Sciatic nerve (tissue), 2 donors: ENCODE measurements at places on chromosomes 4 and X.

DNA sequence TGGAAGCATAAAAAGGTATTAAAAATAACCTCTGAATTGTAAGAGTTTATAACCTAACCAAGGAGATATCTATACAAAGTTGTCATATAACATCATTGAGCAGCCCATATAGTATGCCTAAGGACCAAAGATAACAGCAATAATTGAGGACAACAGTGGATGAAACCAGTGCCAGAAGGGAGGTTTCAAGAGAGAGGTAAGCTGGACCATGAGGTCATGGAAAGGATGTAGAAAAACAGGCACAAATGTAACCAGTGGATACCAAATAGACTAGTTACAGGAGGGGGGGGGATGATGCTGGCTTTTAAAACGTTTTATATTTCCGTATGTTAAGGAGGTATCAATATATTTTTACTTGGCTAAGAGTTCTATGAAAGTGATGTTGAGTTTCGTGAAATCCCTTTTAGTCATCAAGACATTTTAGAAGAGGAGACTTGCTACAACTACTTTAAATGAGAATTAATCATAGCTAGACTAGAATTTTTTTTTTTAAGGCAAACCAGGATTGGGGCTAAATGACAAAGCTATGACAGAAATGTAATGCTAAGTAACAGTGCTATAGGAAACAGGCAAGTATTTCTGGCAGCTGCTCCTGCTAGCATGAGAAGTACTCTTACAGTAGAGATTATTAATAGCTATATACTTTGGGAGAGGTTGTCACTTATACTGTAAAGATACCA is 161.1 kb downstream of the FBXW7 start:
- DNase-seq, result no peak

DNA sequence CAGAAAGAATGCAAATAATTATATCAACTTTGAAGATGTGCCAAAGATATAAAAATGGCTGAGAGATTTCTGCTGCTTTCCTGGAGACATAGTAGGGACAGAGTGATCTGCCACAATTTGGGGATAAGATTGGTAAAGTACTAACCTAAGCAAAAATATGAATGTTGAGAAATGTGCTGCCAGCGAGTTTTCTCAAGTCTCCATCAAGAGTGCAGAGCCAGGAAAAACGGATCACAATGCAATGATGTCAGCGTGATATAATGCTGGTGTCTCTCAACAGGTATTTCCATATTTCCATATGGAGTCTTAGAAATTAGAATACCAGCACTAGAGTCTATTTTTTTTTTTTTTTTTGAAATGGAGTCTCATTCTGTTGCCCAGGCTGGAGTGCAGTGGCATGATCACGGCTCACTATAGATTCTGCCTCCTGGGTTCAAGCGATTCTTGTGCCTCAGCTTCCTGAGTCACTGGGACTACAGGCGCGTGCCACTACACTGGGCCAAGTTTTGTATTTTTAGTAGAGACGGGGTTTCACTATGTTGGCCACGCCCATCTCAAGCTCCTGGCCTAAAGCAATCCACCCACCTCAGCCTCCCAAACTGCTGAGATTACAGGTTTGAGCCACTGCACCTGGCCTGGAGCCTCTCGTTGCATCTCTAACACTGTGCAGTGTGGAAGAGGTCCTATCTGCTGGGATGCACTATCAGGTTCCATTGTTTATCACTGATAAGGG is 893.5 kb downstream of the TRIML1 start:
- DNase-seq, result no peak

DNA sequence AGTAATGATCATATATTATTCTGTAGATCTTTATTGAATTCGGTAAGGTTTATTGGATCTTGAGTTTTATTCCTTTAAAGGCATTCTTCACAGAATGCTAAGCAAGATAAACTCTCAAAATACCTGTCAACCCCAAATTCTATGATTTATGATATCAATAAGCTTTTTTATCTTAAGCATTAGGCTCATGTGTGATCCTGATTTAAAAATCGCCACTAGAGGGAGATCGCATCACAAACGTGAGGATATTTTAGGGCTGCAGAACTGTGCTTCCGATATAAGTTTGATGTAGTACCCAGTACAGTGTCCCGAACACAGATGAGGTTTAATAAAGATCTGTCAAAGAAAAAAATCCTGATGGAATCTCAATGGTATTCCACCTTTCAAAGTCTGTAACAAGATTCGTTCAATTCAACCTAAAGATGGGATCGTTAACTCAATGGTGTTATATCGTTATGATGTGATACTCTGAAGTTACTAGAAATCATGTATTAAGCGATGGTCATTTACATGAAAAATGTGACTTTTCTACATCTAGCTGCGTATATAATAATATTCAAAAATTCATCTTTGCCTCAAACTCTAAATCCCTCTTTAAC is 169.0 kb downstream of the CORIN start:
- no peak for DNase-seq

- no peak for DNase-seq
These were observed 131.6 kb downstream of the EMCN start for GRCh38 chr4:100386270-100386669.

DNA sequence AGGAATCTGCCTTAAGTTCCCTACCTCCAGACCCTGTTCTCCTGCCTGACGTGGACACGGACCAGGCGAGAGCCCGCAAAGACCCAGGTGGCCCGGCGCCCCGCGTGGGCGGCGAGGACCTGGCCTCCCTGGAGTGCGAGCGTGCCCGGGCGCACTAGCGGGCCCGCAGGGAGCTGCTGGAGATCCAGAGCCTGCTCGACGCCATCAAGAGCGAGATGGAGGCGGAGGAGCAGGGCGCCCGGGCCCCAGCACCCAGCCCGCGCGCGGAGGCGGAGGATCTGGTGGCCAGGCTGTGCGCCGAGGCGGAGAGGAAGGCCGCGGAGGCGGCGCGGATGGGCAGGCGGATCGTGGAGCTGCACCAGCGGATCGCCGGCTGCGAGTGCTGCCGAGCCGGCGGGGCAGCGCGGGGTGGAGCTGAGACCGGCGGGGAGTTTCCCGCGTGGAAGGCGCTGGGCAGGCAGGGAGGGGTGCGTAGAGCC is 18.2 kb downstream of the MRFAP1 start:
- peak; percentile 74 for DNase-seq

DNA sequence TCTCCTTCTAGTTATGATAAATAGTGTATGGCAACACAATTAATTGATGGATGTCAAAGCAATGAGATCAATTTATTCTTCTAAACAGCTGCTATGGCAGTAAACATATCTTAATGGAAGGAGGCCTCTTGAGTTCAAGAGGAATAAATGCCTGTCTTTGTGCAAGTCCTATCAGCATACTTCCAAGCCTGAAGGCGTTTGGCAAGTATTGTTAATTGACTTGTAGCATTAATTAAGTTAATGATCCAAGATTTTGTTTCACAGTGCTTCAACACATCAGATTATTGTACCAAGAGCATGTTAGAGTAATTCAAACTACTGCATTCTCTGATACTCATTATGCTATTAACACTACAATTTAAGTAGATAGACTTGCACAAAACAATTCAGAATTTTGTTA is 144.8 kb downstream of the FAT4 start:
- no peak for DNase-seq

DNA sequence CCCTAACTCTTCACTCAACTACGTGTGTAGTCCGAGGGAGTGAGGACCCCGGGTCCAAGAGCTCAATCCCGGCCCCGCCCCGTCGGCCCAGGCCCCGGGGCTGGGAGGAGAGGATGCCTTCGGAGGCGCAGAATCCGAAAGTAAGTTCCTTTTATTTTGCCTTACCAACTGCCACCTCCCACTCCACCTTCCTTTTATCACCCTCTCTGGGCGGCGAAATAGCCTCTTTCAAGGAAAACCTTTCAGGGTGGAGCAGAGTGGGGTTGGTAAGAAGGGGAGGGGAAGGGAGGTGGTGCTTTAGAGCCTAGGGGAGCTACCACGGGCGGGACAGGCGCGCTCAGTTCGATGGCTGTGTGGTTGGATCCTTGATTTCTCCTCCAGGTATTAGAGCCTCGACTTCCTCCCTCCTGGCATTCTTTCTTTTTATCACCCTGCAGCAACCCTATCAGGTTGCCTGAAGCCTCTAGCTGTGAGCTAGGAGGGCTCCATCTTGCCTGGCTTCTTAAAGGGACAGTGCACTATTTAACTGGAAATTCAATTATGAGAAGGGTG is 191.2 kb downstream of the RRAGB start:
- DNase-seq, result peak; percentile 49

GRCh38 chr4:94036964-94037363 is 170.7 kb upstream of the SMARCAD1 start:
- no peak for DNase-seq

DNA sequence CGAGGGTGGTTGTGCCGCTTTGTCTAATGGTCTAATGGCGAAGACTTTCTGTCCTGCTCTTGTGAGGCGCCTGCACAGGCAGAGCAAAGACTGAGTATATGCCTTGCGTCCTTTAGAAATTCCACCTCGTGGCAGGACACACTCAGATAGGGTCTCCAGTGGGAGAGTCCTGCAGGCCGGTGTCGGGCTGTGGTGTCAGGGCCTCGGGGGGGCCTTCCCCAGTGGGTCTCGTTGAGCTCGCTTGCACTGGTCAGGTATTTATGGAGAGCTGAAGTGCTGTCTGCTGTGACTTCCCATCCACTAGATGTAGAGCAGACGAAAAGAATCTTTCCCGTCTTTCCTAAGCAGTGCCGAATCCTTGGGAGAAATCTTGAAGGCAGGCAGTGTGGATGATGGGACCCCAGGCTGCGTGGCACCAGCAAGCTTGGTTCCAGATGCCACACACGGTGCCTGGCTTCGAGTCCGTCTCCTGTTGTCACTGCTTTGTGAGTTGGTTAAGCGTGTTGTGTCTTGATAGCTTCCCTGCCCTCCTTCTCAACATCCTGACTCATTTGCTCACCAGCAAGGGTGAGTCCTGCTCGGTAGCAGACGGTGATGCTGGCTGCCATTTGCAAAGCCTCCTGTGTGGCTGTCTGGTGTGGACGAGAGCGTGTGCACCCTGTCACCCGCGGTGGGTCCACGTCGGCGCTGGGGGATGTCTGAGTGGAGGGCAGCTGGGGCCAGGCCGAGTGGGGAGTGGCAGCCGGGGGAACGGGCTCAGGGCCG is 20.5 kb downstream of the MAEA start:
- DNase-seq, result no peak

DNA sequence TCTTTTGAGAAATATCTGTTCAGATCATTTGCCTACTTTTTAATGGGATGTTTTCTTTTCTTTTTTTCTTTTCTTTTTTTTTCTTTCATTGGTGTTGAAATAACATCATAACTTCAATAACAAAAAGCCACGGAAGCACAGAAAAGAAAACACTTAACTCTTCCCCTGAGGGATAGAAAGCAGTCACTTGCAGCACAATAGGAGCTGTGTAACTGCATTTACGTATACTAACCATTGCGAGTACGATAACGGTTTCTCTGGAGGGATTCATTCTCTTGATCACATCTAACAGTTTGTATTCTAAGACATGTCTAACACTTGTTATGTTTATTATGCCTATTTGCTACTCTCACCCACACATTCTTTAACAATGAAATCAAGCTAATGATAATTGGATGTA is 27.3 kb downstream of the C4orf46 start:
- no peak for DNase-seq

DNA sequence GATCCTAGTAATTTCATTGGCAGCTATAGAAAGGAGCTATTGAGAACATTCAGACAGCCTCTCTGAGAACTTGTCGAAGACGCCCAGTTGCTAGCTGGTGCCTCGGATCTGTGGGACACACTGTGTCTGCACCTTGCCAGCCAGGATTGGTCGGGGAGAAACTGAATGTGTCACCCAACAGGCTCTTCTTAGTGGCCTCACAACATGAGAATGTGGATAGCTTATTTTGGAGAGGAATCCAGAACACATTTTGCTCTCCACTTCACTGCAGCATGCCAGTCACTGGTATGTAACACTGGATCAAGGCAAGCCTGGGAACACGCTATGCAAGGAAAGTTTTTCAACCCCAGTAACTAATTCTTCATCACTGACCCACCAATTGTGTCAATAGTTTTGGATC is 89.5 kb upstream of the TRPC3 start:
- no peak for DNase-seq

- DNase-seq, result peak; percentile 45
These were observed 32.6 kb downstream of the HMX1 start for GRCh38 chr4:8838961-8839431.

DNA sequence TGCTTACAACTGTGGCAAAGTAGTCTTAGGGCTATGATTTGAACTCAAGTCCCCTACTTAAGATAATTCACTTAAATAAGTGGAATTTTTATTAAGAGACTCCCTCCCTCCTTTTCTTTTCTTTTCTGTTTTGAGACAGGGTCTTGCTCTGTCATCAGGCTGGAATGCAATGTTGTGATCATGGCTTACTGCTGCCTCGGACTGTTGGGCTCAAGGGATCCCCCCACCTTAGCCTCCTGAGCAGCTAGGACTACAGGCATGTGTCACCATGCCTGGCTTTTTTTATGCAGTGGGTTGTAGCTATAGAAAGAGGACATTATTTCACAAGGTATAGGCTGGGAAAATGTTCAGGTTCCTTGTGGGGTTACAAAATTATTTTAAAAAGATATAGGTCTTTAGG is 19.2 kb downstream of the DIAPH2 start:
- no peak for DNase-seq

- no peak for DNase-seq
These were observed 91.9 kb downstream of the TENT5D start for GRCh38 chrX:80511969-80512760.

GRCh38 chrX:39613482-39613995 is 484.2 kb downstream of the BCOR start:
- DNase-seq, result no peak

GRCh38 chr4:109599046-109599652 is 39.1 kb downstream of the MCUB start:
- DNase-seq, result no peak

- DNase-seq, result no peak
These were observed 138.3 kb downstream of the PCDH18 start for GRCh38 chr4:137394018-137394417.

- DNase-seq, result no peak
These were observed 126.2 kb upstream of the UGT8 start for GRCh38 chr4:114472269-114473032.

GRCh38 chr4:97910005-97910404 is 233.3 kb downstream of the STPG2 start:
- DNase-seq, result no peak

DNA sequence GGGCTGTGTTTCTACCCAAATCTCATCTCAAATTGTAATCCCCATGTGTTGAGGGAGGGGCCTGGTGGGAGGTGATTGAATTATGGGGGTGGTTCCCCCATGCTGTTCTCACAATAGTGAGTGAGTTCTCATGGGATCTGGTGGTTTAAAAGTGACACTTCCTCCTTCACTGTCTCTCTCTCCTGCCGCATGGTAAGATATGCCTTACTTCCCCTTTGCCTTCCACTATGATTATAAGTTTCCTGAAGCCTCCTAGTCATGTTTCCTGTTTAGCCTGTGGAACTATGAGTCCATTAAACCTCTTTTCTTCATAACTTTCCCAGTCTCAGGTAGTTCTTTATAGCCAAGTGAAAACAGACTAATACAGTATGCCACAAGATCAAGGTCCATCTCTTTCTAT is 70.0 kb upstream of the MSX1 start:
- no peak for DNase-seq

GRCh38 chrX:119303137-119303536 is 67.1 kb downstream of the PGRMC1 start:
- no peak for DNase-seq
